ENCODE measurements at places on chromosomes 5 and 9.

- peak; percentile 83 for DNase-seq
Observed at GRCh38 chr5:172496671-172497371, 42.5 kb upstream of the SH3PXD2B start.

- DNase-seq = no peak
Observed at GRCh38 chr5:94690778-94691177, 72.3 kb downstream of the SLF1 start.

GRCh38 chr9:134413890-134414623, 87.8 kb downstream of the RXRA start:
- DNase-seq = peak; percentile 85

DNA sequence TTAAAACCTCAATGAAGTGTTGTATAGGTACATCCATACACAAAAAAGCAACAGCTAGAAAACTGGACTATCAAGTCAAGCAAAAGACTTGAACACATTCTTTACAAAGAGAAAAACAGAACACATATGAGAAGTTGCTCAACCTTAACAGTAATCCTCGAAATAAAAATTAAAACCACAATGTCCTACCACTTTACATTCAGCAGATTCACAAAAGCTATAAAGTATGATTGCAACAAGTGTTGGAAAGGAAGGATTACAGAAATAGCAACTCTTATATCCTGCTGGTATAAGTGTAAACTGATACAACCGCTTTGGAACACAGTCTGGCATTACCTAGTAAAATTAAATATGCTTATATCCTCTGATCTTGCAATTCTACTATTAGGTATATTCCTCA, 28.5 kb upstream of the GOLGA1 start:
- DNase-seq = no peak

GRCh38 chr9:71975833-71976232, 64.4 kb downstream of the C9orf85 start:
- no peak for DNase-seq

DNA sequence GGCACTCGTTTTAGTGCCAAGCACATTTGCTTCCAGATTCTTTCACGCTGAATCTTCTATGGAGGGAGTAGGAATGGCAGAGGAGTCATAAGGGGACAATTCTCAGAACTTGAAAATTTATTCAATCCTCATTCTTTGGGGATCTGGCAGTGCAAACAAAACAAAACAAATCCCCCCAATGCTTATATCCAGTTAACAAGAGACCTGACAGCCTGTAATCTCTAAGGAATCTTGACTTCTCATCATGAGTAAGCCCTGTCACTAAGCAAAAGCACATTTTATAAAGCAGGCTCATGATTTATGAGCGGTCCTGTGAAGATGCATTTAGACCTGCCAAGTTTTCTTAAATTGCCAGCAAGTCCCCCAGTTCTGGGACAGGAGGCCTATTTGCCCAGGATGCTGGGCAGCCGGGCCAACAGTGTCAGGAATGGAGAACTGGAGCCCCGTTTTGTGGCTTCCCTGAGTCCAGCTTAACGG, 513.9 kb downstream of the CTNND2 start:
- no peak for DNase-seq

DNA sequence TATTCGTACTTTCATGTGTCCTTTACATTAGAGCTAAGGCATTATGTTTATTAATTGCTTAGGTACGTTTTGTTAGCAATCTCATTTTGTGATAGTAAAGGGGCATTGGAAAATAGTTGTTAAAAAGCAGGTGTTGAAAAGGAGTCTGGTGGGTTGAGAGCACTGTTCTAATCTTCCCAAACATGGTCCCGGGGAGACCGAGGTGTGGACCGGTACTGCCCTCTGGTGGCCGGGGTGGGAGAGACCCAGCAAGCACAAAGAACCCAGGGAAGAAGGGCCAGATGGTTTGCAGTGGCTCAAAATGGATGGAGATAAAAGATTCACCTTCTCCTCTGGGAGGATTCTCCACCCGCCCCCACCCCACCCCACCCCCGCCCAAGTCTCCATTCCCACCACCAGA, 26.1 kb downstream of the IDNK start:
- DNase-seq = peak; percentile 60

DNA sequence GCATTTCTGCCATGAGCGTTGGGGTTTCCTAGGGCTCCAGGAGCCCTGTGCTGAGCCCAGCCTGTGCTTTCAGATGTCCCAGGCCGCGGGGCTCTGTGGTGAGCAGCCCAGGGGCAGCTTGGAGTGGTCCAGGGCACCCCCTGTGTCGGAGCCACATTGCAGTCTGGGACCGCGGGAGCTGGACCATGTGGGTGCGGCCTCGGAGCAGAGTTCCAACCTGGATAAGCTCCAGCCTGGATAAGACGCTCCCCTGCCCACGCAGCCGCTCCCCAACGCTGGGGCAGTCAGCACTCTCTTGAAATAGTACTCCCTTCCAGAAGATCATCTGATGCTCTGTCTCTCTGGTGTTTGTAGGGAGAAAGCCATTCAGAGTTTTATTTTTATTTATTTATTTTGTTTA, 111.1 kb downstream of the WNK2 start:
- peak; percentile 54 for DNase-seq

- no peak for DNase-seq
Observed at GRCh38 chr9:114098936-114099668, at the start of gene KIF12. KIF12 (minus strand) TSS chr9:114099292; CDS start chr9:114099276, 16 bp downstream.

GRCh38 chr5:126438267-126438666, 15.1 kb downstream of the GRAMD2B start:
- no peak for DNase-seq

GRCh38 chr9:96884443-96884842, 30.1 kb upstream of the ZNF782 start:
- no peak for DNase-seq

GRCh38 chr5:79974886-79975285, 16.2 kb downstream of the MTX3 start:
- DNase-seq = no peak

DNA sequence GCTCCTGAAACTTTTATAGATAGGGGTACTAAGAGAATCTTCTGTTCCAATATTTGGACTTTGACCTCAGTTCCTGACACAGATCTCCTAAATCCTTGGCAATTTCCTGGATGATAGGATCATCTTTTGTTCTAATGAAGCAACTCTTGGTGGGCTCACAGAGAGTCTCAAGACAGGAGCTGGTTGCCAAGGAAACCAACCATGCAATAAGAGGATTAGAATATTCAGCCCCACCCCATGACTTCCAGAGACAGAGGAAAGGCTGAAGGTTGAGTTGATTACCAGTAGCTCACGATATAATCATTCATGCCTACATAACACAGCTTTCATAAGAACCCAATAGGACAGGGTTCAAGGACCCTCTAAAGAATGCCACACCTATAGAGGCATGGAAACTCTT, 2050.2 kb upstream of the CDH6 start:
- no peak for DNase-seq

GRCh38 chr5:58370606-58371005, 89.3 kb downstream of the PLK2 start:
- no peak for DNase-seq

- DNase-seq = no peak
Observed at GRCh38 chr5:167602067-167602466, 689.4 kb upstream of the WWC1 start.

- DNase-seq = no peak
Observed at GRCh38 chr9:33690143-33690933, 105.0 kb upstream of the PRSS3 start.

DNA sequence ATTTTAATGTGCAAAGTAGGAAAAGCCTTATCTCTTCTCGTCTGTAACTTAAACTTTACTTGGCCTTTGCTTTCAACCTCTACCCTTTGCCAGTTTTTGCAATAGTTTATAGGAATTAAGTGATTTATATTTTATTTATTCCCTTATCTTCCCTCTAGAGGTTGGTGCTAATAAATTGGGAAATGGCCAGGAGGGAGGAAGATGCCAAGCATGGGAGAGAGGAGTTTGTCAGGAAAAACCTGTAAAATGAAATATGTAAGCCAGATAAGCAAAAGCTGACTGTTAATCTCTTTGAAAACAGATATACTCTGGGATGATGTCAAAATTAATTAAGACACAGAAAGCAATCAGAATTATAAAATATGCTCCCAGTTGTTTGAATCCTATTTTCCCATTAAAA, 484.5 kb downstream of the NR2F1-AS1 start:
- no peak for DNase-seq

DNA sequence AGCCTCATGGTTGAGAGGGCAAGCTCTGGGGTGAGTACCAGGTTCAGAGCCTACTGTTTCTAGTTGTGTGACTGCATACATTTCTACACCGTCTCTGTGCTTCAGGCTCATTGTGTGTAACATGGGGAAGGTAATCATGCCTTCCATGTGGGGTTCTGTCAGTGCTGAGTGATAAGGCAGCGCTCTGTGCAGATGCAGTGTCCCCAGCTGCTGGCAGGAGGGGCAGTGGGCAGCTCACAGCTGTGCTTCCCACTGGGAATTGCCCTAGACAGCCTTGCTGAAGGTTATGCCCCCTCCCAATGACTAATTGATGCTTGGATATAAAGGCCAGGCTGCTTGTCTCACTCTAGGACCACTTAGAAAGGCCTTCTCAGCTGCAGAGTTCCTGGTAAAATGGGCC, 121.8 kb upstream of the SAP30L start:
- no peak for DNase-seq

DNA sequence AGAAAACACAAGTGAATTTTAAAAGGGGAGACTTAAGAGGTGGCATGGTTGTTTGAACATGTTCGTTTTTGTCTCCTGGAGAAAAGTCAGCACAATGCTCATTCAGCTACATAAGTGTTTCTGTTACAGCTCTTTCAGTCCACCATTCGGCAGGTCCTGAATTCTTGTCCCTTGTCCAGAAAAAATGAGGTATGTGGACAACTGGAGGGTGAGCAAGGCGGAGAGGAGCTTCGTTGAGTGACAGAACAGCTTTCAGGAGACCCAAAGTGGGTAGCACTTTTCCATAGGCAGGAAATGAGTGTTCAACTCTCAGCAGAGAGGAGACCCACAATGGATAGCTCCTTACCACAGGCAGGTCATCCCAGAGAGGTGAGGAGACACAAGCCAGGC, 4.9 kb downstream of the PDCD1LG2 start:
- no peak for DNase-seq

DNA sequence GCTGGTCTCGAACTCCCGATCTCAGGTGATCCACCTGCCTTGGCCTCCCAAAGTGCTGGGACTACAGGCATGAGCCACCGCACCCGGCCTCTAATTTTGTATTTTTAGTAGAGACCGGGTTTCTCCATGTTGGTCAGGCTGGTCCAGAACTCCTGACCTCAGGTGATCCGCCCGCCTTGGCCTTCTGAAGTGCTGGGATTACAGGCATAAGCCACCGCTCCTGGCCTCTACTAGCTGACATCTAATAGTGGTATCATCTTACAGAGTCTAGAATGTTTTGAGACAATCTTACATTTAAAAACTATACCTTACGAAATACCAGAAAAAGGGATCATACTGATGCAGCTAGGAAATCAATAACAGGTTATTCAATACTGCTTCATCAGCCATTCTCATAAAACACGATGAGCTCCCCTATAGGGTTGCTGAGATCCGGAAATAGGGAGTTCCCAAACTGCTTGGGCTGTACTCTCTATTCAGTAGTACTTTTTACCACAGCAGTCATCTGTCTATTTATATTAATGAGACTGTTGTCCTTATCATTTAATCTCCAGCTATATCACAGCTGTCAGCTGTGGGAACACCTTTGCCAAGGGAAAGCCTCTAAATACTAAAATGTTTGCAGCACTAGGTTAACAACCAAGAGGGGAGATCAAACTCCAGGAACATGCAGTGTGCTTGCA, 8.1 kb upstream of the UBE2D2 start:
- DNase-seq = no peak

- no peak for DNase-seq
Observed at GRCh38 chr5:56853698-56854097, 38.3 kb downstream of the MAP3K1 start.

GRCh38 chr5:129903466-129904101, 681 bp upstream of the CHSY3 start:
- no peak for DNase-seq

DNA sequence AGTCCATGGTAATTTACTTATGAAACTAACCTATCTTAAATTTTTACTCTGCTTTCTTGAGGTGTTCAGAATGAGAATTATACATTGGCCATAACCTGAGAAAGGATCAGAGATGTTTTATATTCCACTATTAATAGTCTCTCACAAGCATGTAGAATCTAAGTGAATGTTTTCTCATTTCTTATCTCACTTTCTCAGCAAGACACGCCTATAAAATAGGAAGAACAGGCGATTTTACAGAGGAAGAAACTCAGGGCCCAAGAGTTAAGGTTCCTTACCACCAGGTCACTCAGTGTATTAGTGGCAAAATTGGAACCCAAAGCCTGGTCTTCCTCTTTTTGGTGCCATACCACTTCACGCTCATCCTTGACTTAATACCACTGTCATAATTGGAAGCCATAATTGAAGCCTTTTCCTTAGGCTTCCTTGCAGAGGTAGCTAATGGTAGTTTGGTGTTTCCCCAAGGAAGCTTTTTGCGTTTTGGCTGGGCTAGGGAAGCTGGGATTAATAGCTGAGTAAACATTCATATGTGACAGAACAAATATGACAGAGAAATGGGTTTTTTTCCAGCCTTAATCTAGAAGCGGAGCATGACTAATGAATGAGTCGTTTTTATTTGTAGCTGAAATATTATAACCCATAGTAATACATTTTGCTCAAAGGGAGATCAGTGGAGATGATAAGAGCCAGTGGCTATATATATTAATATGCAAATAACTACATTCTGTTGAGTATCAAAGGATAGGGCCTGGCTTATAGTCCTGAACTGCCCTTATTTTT, 16.9 kb downstream of the HMGXB3 start:
- no peak for DNase-seq

- DNase-seq = no peak
Observed at GRCh38 chr5:123086376-123087055, 2.5 kb upstream of the PRDM6 start.

DNA sequence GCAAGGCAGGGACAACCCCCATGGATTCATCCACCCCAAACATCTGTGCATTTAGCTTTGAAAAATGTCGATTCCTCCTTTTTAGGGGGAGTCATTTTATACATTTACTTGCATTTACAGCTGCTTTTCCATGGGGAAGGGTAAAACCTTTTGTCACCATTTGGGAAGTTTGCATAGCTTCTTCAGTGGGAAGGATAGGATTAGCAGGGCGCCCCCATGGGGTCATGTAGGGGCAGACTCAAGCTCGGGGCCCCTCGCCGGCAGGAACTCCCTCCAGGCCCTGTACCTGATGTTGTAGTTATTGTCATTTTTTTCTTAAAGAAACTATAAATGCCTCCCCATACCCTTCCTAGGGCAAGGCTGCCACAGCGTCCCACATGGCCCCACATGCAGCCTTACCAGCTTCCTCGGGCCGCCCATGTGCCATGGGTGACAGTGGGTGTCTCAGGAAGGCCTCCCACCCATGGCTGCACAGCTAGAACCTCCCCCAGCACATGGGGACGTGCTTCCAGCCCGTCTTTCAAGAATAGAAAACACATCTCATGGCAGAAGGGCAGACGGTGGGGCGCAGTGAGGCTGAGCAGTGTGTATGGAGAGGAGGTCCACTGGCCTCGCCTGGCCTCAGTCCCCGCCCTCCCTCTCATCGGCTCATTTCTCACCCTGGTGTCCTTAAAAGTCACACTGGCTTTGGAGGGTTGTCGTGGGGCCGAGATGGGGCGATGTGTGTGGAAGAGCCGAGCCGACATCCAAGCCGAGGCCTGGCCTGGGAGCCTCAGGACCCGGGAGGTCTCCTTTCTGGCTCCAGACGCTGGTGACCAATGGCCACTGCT, 76.1 kb upstream of the OTULINL start:
- DNase-seq = no peak
